ENCODE measurements at places on chromosomes 13 and 19.

- DNase-seq = no peak
These were observed 52.2 kb upstream of the CYP4F8 start for GRCh38 chr19:15562861-15563260.

DNA sequence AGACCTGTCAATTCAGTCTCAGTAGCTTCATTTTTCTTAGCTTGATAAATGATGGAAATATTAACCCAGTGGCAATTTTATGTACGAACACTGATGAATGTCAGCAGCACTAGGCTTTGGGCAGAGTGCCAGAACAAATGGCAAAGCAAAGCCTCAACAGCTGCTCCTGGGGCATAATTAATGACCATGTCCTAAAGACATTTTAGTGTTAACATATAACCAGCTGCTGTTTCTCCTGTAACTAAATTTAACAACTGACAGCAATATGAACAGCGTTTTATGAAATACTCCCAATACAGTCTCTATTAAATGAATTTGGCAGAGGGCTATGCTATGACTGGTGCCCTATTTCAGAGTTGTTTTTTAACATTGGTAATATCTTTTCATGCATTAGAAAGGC is 47.1 kb downstream of the ZNF568 start:
- DNase-seq = no peak

DNA sequence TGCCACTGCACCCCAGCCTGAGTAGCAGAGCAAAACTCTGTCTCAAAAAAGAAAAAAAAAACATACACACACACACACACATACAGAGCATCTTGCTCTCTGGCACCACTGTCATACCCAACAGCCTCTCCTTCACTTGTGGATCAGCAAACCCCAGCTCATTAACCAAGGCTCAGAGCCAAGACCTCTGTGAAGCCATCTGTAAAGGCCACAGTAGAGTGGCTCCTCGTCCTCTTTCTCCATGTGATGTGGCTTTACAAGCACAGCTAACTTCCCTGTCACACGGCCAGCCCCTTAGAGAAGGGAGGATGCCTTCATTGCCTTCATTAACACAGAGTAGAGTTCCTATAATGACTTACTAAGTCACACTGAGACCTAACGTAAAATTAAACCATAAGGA is 62.7 kb upstream of the LSM14A start:
- no peak for DNase-seq

DNA sequence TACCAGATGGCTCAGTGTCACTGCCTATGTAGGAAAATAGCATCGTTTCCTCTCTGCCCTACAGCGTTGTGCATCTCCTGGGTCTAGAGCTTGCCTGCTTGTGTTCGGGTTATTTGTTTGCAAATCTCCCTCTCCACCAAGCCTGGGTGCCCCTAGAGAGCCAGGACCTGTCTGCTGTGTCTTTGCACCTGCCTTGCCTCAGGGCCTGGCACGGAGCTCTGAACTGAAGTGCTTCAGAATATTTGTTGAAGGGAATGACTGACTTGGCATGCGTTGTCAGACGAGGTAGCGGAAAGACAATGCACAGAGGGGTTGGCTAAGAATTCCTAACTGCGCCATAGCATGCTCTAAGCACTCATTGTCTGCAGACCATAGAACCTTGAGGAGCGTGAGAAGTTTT is 263.4 kb downstream of the FGF9 start:
- DNase-seq = no peak

DNA sequence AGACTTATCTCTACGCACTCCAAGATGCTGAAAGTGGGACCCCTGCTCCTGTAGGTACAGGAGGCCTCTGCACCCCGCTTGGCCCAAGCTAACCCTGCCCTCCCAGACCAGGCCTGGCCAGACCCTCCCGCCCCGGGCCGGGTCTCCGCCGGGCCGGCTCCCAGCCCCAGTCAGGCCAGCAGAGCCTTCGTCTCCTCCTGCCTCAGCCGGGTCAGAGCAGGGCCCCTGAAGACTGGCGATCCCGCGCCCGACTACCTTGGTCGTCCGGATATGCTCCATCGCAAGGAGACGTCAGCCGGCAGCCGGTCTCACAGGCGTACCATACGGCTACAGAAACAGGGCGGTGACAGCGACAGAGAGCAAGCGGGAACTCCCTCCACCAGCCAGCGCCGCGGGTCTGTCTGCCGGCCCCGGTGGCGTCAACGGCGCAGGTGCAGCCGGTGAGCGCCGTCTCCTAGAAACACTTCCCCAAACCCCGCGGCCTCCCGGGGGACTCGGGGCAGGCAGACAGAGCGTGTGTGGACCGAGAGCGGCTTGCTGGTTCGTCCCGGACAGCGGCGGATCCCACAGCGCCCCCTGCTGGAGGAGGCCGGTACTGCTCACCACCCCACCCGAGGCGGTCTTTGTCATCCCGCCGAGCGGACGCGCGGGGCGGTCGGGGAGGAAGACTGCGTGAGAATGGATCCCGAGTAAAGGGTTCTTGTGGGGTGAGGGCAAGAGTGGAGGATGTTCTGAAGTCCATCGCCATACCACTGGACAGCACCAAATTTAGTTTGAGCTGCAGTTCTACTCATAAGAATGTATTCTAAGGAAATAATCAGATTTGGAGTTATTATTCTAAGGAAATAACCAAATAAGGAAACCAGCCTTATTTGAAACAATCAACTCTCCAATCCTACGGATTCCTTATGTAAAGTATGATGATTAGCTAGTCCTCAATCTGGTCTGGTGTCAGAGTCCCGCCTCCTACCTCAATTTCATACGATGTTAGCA is at the start of gene MTMR6:
MTMR6 (minus strand) TSS at position 520 of the 993 bp plus-strand sequence; CDS start at position 279, 241 bp downstream.
- DNase-seq = peak; percentile 94
